ENCODE measurements at places on chromosomes 12 and 14.

- DNase-seq, result no peak
These were observed 32.0 kb downstream of the DDX11 start for GRCh38 chr12:31105668-31106067.

GRCh38 chr14:103284574-103285467 lies 49.2 kb upstream of the EIF5 start:
- no peak for DNase-seq

GRCh38 chr12:101727098-101727497 lies 12.2 kb downstream of the SYCP3 start:
- no peak for DNase-seq

DNA sequence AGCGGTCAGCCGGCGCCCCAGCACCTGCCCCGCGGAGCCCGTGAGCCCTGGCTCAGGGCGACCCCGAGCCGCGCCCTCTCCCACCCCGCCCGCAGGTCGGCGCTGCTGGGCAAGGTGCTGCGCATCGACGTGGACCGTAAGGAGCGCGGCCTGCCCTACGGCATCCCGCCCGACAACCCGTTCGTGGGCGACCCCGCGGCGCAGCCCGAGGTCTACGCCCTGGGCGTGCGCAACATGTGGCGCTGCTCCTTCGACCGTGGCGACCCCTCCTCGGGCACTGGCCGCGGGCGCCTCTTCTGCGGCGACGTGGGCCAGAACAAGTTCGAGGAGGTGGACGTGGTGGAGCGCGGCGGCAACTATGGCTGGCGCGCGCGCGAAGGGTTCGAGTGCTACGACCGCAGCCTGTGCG lies 14.4 kb downstream of the HHIPL1 start:
- no peak for DNase-seq

DNA sequence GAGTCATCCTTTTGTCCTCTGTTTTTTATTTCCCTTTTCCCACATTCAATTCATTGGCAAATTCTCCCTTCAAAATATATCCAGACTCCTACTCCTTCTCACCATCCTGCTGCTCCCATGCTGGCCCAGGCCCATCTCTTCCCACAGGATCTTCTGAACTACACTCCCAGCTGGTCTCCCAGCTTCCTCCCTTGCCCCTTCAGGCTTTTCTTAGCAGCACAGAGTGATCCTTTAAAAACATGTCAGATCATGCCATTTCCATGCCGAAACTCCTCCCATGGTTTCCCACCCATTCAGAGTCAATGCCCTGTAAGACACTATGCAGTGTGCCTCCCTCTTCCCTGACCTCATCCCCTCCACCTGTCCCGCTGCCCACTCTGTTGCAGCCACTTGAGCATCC lies 2.4 kb upstream of the KRT84 start:
- no peak for DNase-seq

DNA sequence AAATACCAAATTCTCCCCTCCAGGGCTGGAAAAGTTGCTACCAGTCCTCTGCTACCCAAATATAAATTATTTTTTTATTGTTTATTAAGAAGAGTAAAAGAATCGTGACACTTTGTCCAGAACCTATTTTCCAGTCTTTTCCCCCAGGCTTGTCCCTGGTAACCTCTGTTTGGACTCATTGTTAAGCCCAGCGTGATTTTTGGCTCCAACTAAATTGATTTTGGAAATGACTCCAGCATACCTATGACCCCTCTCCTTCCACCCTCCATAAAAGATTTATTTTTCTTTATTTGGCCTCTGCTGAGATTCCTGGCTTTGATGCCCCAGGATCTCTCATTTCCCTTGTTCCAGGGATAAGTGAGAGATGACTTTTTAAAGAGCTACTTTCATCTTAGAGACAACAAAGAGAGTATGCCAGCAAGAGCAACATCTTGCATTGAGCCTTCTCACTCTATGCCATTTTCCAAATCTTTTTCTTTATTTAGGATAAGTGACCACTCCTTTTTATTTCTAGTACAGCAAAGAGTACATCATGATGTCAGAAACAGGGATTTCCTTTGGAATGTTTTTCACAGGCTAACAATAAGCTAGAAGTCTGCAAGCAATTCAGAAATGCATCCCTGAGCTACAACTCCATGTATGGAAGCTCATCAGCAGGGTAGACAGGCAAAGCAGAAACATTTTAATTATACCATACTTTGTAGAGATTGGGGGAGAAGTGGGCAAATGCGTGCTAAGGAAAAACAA lies 75.8 kb downstream of the DAD1 start:
- DNase-seq, result no peak

DNA sequence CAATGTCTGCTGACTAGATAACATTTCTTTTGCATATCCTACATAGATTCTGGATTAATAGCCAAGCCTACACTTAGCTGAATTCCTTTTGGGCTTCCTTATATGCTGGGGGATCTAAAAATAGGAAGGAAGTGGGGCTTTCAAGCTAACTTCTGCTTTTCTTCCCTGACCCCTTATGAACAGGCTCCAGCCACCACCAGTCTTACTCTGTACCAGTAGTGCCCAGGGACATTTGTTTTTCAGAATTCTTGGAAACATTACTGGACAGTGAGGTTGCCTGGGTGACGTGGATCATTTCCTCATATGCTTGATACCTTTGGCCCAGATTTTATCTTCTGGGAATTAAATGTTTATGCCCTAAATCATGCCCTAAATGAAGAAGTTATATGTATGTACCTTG lies 55.9 kb upstream of the SRRM4 start:
- DNase-seq, result no peak

- no peak for DNase-seq
These were observed 18.5 kb upstream of the ALDH2 start for GRCh38 chr12:111748151-111748672.

GRCh38 chr14:50051706-50052105 lies 64.7 kb downstream of the VCPKMT start:
- no peak for DNase-seq
